A549 (cell line): ENCODE measurements at places on chromosomes 5 and 9.

DNA sequence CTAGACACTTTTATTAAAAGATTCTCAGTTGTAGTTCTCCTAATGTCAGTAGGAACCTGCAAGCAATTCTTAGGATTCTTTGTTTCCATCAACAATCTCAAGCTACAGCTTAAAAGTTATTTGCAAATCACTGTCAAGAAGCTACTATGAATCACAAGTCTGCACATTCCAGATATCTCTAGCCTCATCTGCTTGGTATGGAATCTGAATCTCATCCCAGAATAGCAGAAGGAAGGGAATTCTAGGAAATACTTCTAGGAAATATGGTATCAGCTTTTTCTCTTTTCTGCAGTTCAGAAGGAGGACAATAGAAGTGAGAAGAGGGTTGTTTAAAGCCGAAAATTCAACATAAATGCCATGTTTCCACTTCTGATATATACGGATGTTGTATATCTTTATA lies 792.2 kb upstream of the CDH9 start:
- peak; percentile 33 for DNase-seq

DNA sequence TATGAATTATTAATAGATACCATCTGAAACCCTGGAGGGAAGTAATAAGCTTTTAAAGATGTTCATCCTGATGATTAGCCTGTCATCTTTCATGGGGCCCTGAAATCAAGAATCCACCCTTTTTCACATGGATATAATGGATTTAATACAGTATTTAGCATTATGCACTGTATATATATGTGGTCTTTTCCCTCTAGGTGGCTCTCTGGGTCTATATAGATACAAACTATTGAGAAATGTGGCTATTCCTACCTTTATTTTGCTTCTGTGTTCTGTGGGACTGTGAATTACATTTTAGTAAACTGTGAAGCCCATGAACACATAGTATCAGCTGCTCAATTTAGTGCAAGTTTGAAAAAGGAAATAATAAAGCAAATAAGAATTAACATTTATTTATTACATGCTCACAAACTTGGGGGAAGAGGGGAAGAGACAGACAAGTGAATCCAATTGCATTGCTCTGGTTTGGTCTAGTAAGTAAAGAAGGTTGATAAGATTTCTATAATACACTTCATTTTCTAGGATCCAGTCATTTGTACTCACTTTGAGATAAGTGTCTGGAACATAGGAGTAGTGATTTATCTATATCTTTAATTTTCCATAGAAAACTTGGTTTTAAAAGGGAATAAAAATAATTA lies 112.2 kb downstream of the SCAMP1 start:
- no peak for DNase-seq

- no peak for DNase-seq
These were observed 463.1 kb downstream of the NR2F1-AS1 start for GRCh38 chr5:93117751-93118531.

- no peak for DNase-seq
These were observed 13.7 kb downstream of the HNRNPH1 start for GRCh38 chr5:179609834-179610108.

DNA sequence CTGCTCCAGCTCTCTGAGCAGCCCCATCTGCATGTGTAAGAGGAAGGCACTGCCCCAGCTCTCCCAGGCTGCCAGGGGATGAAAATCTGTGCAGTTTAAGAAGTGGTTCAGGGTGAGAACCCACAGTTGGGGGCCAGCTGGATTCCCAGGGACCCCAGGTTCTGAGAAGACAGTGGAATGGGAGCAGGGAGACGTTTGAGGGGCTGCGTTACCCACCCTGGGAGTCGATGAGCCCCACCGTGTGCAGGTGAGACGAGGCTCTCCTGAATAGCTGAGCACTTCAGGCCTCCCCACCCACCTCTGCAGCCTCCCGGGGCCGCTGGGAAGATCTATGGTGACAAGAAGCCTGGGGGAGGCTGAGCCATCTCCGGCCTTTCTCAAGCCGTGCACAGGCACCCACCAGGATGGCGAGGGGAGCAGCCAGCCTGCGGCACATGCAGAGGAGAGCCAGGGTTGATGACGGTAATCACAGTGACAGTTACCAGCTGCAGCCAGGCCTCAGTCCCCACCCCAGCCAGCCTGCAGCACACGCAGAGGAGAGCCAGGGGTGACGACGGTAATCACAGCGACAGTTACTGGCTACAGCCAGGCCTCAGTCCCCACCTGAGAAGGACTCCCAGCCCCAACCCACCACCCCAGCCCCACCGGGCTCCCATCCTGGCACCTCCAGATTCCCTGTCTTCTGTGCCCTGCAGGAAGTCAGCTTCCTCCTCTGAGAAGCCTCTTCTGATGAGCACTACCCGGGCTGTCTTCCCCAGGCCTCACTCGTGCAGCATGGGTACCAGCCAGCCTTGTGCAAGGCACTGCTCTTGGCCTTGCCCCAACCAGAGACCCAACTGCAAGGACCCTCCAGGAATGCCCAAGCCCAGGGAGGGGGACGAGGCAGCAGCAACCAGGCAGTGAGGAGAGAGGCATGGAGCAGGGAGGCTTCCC lies 150.8 kb upstream of the PPP1R26 start:
- DNase-seq: no peak

- peak; percentile 49 for DNase-seq
These were observed 122.9 kb upstream of the DAB2 start for GRCh38 chr5:39547553-39548154.

DNA sequence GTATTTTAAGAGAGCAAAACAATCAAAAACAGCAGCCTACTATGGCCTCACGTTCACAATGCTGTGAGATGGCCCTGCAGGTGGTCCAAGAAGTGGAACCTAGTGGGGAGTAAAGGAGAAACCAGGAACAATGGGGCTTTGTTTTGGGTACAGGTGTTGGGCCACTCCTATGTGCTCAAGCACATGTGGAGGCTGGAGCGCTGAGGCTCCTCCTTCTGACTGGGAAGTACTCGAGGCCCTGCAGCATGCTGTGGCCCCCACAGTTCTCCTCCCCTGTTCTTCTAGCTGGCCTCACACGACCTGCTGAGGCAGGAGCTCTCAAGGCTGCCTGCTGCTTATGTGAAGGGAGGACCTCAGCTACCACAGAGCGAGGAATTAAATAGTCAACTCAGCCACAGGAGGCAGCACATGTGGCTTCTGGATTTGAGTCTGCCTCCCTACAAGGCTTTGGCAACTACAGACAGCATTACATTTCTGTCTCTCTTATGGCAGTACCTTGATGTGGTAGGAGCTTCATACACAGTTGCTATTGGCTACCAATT lies 482.3 kb downstream of the SPOCK1 start:
- DNase-seq: peak; percentile 7

GRCh38 chr9:121182101-121182836 lies 19.4 kb downstream of the RAB14 start:
- DNase-seq: no peak

DNA sequence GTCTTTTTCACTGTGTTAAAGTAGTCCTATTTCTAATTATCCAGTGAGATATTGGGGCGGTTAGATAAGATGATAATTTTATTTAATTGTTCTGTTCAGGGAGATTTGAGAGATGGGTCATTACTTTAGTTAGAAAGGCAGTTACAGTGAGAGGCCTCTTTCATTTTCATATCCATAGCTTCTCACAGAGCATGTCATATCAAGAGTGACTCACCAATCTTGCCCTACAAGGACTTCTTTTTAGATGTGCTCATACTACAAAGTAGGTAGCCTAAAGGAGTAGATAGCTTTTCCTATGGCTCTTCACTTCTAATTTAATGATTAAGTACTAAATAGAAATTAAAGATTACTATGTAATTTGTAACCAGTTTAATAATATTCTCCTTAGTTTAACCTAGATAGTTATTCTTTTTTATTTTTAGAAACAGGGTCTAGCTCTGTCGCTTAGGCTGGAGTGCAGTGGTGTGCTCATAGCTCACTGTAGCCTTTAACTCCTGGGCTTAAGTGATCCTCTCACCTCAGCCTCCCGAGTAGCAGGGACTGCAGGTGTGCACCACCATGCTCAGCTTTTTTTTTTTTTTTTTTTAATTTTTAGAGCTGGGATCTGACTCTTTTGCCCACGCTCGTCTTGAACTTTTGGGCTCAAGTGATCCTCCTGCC lies 71.0 kb downstream of the FER start:
- DNase-seq: peak; percentile 13

GRCh38 chr9:114775981-114776380 lies 29.9 kb downstream of the TNFSF15 start:
- DNase-seq: no peak

DNA sequence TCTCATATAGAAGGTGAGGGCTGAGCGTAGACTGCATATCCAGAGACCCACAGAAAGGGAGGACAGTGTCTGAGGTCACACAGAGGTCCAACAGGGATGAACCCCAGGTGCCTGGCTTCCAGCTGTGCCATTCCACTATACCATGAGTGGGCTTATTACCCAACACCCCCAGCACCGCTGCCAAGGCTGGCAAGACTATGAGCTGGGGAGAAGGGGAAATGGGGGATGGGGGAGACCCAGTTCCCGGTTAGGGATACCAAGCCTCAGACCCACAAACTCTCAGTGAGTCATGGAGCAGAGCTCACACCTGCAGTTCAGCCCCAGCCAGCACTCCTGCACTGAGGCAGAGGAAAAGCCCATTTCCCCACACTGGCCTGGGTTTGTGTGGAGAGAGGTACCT lies 106.4 kb downstream of the PSD2 start:
- no peak for DNase-seq

DNA sequence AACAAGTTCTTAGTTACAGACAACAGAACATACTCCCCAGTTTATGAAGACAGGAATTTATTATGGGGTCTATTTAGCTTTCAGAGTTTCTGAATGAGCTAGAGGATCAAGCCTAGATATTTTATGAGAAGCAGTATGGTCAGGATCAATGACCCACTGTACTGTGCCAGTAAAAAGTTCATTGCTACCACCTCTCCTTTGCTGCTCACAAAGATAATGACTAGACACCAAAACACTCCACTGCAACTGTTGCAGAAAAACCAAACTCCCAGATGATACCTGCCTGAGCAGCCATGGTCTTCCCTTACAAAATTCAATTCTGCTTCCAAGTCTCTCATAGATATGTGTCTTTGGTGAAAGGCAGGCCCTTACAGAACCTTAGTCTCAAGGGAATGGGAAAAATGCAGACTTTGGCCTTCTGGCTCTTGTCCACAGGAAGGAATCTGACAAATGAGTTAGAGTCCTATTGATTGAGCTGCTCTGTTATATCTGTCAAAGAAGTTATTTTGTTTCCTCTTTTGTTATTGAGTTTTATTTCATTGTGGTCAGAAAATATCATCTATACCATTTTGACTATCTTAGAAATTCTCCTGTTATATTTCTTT lies 74.7 kb upstream of the RASGRF2 start:
- DNase-seq: no peak

DNA sequence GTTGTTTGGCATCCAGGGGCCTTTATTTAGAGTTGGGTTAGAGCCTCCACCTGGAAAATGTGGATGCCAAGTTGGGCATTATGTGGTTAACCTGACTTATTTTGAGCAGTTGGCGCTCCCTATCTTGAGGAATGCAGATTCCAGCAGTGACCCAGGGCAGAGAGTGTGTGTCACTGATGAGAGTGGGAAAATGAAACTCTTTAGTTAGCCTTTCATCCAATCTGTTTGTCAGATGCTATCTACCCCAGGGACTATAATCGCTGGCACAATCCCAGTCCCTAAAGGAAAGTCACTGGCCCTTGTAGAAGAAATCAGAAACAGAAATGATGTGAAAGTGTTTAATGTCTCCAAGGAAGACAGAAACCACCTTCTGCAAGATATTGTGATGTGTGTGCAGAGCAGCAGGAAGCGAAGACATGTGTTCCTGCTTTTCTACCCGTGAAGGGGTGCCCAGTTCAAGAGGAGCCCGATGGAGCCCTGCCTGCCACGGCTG lies 10.2 kb upstream of the STING1 start:
- DNase-seq: no peak

DNA sequence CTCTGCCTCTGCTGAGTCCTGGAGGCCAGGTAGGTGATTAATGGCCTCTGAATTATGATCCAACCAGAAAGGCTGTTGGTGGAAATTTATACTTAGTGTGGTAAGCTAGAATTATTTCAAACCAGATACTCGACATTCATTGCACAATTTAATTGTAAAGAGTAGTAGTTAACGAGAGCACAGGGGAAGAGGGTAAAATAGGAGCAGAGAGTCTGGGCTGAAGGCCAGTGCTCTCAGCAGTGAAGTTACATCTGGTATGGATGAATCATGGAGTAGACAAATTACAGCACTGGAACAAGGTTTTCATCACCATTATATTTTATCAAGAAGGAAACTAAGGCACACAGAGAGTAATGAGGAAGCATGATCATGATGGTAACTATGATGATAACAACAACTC lies 92.5 kb downstream of the TLR4 start:
- no peak for DNase-seq

DNA sequence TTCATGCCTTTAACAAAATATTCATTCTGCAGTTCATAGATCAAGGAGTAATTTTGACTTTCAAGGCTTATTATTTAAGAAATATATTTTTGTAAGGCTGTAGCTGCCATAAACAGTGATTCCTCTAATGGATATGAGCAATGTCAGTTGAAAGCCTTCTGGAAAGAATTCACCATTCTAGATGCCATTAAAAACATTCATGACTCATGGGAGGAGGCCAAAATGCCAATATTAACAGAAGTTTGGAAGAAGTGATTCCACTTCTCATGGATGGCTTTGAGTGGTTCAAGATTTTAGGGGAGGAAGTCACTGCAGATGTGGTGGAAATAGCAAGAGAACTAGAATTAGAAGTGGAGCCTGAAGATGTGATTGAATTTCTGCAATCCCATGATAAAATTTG lies 229.1 kb downstream of the DEPDC1B start:
- DNase-seq: no peak

- DNase-seq: peak; percentile 21
These were observed 50.0 kb downstream of the DAPK1 start for GRCh38 chr9:87547671-87548081.

DNA sequence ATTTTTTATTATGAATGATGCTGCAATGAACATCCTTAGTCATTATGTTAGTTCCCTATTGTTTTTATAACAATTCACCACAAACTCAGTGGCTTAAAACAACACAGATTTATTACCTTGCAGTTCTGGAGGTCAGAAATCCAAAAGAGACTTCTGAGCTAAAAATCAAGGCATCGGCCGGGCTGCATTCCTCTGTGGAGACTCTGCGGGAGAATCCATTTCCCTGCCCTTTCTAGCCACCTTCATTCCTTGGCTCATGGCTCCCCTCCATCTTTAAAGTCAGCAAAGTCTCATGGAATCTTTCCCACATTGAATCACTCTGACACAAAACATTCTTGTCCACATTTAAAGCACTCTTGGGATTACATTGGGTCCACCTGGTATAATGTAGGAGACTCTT lies 38.6 kb downstream of the SNX18 start:
- DNase-seq: no peak
